NCI-H524 treated with DMSO at 0.1 percent for 48 hours (cell line): ENCODE measurements at places on chromosomes 3 and 15.

- DNase-seq: no peak
Measured at GRCh38 chr3:30294241-30294667, 312.1 kb upstream of the TGFBR2 start.

DNA sequence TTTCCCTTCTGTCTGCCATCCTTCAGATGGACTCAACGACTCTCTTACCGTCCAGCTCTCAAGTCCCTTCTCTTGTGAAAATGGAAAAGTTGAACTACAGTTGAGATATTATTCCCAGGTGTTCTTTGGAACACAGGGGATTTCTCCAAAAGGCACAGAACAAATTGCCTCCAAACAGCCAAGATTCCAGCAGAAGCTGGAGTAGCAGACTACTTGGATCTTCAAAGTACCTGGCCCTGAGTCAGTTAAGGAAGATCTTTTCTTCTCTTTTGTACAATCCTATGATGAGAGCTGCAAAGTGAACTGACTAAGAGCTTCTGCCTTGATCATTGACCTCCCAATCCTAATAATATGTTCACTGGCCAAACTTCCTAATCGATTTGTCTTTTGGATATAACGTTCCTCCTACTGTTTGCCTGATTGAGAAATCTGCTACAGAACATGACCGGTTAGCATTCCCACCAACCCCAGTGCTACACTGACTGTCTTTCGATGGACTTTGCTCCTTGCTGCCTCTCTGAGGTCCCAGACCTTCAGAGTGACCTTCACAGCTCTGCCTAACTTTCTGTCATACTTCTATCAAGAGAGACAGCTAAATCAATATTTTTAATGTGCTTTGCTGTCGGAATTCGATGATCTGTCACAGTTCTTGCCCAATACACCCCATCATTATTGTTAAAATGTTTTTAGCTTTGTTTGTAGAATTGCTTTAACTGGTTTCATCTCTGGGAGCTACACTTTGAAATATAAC is 21.9 kb downstream of the PAQR9 start:
- DNase-seq: no peak

DNA sequence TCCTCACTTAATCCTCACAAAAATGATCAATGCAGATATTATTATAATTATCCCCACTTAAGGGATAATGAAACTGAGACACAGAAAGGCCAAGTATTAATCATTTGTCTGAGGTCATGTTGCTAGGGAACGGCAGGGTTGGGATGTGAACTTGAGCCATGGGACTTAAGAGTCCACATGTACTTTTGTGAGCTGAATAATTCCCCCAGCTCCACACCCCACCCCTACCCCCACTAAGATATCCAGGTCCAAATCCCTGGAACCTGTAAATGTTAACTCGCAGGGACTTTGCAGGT is 290.5 kb upstream of the GADL1 start:
- DNase-seq: no peak

DNA sequence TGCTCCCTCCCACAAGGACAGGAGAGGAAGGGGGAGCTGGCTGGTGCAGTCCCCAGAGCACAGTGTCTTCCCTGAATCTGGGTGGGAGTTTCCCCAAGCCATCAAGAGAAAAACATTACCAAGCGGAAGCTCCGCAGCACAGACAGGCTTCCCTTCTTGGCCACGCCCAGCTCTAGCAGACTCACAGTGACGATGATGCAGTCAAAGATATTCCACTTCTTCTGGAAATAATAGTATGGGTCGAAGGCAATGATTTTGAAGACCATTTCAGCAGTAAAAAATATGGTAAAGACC is 76.7 kb downstream of the SCN10A start:
- no peak for DNase-seq

DNA sequence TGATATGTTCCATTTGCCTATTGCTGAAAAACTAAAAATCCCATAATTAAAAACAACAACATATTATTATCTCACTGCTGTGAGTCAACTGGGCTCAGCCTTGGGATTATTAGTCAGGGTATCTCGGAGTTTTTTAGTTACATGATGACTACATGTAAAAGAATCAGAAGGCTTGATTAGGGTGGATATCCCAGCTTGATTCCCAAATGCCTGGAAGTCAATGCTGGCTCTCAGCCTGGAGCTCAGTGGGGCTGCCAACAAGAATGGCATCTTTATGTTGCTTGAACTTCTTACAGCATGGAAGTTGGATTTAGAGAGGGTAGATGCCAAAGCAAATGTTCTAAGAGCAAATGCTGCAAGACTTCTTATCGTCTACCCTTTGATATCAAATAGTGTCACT is 278.5 kb downstream of the PLOD2 start:
- DNase-seq: no peak

GRCh38 chr3:156535798-156536197 is 19.1 kb downstream of the SSR3 start:
- DNase-seq: no peak
